ENCODE measurements at places on chromosomes 5 and 9. TPM values are rescaled to one million over a fixed set of nuclear protein-coding genes. Genes with fewer than 3 reads are reported as not detected.

DNA sequence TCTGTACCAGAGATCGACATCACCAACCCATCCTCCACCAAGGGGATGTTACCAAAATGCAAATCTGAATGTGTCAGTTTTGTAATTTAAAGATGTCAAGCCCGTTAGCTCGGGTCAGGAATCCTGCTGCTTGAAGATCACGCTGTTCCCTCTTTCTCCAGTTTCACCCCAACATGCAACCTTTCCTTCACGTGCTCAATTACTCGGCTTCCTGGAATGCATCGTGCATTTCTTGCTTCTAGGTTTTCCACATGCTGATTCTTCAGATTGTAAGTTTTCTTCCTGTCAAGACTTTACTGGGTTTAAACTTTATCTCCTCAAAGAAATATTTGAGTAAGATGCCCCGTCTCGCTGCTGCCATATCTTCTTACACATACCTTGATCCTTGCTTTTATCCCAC is 209.5 kb upstream of the SNX2 start:
- DNase-seq, result no peak

GRCh38 chr5:111511831-111512374 is 432 bp downstream of the STARD4 start:
- peak; percentile 68 for DNase-seq

GRCh38 chr9:13001989-13002580 is 227.3 kb downstream of the LURAP1L start:
- no peak for DNase-seq

The KIAA0825 gene
- 9.5 TPM for total RNA-seq

DNA sequence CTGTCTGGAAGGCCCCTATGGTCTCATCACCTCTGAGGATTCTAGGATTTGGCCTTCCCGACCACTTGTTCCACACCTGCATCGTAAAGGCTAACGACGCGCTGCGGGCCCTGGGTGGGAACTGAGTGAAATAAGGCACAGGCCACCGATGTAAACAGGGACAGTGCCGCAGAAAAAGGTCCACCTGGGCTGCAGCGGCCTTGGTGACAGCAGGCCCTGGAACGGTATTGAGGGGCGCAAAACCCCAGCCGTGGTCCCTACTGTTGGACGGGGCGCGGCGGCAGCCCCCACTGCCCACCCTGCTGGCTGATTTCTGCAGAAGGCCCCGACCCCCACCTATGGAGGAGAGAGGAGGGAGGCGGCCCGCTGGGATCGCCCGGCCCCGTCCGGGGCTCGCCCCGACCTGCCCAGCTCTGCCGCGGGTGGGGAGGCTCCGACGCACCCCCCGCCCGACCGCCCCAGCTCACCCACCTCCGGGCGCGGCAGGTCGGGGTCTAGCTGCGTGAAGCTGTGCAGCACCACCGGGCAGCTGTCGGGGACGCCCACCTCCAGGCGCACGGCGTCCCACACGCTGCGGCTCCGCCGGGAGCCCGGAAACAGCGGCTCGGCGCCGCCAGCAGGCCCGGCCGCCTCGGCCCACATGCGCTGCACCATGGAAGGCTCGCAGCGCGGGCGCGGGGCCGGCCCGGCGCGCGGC is 391 bp downstream of the RALGDS start:
- DNase-seq, result no peak

The CARTPT gene
- not detected for total RNA-seq
